Right renal pelvis (tissue), 4 donors: ENCODE measurements at places on chromosomes 2 and 18. TPM values are rescaled to one million over a fixed set of nuclear protein-coding genes. Genes with fewer than 3 reads are reported as not detected.

GRCh38 chr18:45353530-45353929 lies 261.7 kb upstream of the SLC14A2 start:
- DNase-seq = no peak

GRCh38 chr2:90221300-90221651 lies 1529.8 kb downstream of the RPIA start:
- no peak for DNase-seq

DNA sequence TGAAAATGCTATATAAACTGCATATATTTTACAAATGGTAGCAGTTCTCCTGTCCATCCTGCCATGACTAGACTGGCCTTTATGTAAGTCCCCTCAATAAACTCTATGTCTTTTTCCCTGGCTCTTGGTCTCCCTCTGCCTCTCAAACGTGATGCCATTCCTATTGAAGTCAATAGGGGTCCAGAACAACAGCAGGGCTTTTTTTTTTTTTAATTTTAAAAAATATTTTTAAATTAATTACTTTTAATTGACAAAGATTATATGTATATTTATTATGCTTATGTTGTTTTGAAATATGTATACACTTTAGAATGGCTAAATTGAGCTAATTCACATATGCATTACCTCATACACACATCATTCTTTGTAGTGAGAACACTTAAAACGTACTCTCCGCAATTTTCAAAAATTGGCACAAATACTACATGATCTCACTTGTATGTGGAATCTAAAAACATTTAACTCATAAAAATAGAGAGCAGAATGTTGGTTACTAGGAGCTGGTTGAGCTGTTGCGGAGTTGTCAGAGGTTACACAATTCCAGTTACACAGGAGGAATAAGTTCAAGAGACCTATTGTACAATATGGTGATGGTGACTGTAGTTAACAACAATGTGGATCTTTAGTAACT lies 123.1 kb downstream of the LRRTM4 start:
- DNase-seq = no peak

DNA sequence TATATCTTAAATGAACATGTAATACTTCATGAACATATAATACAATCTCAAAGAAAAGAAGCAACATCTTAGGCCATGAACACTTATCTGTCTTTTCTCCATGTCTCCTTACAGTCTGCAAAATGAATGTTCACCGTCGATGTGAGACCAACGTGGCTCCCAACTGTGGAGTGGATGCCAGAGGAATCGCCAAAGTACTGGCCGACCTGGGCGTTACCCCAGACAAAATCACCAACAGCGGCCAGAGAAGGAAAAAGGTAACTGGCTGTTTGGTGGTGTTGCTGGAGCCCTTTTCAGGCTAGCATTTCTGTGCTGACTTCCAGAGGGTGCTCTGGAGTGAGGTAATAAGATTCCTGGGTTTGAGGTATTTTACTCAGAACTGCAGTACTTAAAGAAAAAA lies 295.9 kb upstream of the EPAS1 start:
- DNase-seq = no peak

- DNase-seq = no peak
These were observed 20.8 kb downstream of the LDLRAD4 start for GRCh38 chr18:13239171-13239956.

The POLE4 gene
- polyA plus RNA-seq = 45.5 TPM
